ENCODE measurements at places on chromosomes 13 and 19.
A peak's percentile ranks its signal among the peaks of the same experiment; 100 is the strongest.

GRCh38 chr13:76799696-76800095, 86.5 kb downstream of the KCTD12 start:
- DNase-seq = peak; percentile 59

GRCh38 chr13:107907065-107907805, 308.1 kb downstream of the LIG4 start:
- no peak for DNase-seq

DNA sequence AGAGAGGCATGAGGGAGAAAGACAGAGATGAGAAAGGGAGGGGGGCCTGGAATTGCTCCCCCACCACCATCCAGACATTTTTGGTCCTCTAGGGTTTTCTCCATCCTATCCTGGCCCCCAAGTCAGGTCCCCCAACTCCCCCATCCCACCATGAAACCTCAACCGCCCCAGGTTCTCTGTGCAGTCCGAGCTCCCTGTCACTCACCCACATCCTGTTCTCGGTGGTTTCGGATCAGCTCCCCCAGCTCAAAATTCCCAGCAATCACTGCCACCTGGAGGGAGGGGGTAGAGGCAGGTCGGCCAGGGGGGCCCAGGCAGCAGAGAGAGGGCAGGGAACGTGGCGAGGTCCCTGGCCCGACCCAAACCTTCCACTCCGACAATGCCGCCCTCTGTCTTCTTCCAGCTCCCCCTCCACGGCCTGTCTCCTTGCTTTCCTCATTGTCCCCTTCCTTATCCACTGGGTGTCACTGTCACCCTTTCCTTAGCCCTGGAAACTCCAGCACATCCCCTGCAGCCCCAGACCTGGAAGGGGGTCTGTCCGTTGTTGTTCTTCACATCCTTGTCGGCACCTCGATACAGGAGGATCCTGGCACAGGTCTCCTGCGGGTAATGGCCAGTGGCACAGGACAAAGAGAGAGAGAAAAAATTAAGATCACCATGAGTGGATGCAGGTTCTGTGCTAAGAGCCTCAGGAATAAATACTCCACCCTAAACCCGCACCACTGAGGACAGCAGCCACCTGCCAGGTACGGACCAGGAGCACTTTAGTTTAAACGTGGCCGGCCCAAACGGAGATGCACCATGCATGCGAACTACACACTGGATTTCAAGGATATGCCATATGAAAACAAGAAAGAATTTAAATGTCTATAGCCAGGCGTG, 15.4 kb downstream of the SHANK1 start:
- no peak for DNase-seq

DNA sequence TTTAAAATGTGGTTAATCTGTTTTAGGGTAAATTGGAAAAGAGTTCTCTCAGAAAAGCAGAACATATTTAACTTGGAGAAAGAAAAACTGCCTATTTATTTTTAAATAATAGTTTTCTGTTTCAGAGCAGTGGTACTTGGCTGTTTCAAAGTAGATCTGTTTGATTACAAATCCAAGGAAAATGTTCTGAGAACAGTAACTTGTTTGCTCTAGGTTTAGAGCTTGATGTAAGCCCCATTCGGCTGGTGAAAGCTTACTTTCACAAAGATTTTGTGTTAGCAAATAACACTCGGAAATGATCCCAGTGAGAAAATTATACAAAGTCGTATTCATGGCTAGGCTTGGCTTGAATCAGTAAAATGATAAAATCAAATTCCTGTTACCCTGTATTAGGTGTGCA, 395.8 kb upstream of the GPC6 start:
- DNase-seq = no peak

DNA sequence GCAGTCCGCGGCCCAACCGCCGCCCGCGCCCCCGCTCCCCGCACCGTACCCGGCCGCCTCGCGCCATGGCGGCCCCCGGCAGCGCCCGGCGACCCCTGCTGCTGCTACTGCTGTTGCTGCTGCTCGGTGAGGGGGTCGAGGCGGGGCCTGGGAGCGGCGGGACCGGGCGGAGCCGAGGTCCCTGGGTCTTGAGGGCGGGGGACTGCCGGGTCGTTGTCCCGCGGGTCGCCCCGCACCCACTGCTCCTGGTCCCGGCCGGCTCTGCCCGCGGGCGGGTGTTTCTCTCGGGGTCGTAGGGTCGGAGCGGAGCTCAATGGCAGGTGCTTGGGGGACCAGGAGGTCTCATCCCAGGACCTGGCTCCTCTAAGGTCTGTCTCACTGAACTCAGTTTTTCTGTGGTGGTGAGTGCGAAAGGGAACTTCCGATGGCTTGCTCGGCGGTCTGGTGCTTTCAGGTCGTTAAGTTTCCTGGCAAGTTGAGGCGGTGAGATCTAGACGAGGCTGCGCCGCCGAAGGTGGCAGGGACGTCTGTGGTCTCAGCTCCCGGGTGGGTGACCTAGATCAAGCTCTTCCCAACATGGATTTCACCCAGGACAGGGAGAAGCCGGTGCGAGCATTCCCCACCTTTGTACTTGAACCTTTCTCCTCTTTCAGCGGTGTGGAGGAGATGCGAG, 467 bp downstream of the LAMP1 start:
- no peak for DNase-seq

- DNase-seq = no peak
These were observed 9.7 kb downstream of the SPPL2B start for GRCh38 chr19:2338055-2338615.

DNA sequence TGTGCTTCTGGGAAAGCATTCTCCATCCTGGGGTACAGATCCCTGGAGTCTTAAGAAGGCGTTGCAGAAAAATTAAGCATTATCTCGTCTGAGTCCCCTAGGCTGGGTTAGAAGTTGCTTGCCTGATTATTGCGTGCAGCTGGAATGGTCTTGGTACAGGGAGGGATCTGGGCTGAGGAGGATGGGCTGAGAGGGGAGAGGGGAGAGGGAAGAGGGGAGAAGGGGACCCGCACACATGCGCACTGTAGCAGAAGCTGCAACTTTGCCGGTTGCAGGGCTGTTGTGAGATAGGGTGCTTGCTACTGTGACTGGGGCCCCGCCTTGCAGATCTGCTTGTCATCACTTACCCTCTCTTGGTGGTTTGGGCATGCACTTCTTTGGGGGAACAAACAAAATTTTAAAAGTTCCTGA, 316.8 kb downstream of the DLEU7 start:
- DNase-seq = no peak

DNA sequence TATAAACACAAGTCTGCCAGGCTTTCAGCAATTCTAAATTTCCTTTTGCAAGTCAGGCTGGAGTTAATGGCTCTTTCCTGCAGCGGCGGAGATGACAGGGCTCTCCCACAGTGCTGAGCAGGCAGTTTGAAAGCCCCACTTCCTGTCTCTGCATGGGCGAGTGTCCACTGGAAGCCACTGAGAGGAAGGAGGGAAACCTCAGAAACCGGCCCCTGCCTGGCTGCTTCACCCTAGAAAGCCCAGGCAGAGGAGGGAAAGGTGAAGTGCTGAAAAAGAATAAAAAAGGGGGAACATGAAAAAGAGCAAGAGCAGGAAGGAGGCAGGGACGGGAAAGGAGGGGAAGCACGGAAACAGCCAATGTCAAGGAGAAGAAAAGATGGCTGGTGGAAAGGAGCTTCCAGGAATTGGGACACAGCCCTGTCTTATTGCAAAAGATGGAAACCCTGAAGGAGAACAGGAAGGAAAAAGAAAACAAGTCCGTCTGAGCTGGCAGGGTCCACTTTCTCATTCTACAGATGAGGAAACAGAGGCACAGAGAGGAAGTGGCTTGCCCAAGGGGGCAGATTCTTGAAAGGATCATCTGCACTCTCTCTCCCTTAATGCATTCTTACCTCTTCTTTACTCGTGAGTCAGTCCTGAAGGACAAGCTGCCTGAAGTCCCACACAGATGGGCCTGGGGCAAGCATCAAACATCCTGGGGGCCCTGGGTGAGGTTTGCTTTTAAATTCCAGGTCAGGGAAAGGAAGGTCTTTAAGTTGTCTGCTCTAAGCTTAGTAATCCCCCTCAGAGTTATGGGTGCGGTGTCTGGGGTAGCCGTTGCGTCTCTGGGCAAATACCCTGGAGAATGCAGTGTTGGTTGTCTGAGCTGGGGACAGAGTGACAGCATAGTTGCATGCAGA, 38.8 kb upstream of the ALOX5AP start:
- DNase-seq = no peak

- DNase-seq = no peak
These were observed 4.3 kb upstream of the CEACAM19 start for GRCh38 chr19:44666852-44667556.

GRCh38 chr13:33550885-33551284, 265.3 kb upstream of the STARD13 start:
- no peak for DNase-seq

DNA sequence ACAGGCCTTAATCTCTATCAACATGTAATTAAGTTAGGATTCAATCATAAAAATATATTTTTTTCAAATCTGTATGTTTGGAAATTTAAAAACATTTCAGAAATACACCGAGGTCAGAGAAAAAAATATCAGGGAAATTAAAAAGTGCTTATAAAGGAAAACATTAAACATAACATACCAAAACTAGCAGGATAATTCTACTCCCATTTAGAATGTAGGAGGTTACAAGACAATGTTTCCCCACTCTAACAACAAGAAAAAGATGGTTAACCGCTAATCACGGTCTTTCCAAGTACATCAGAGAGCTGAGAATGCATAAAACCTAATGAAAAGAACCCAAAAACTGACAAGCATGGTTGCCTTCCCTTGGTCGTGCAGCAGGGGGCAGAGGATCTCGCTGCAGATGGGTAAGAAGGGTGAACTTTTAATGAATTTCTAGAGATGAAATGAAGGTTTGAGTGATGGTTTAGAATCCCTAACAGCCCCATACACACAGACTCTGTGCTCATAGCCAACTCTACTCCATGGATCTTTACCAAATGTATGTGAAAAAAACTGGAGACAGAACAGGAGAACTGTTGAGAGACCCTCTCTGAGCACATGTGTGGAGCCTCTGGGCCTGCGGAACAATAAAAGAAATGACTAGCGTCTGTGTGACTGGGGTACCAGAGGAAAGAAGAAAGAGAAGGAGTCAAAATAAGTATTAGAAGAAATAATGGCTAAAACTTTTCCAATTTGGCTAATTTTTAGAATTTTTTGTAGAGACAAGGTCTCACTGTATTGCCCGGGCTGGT, 51.3 kb upstream of the LSM14A start:
- no peak for DNase-seq
